ENCODE measurements at places on chromosomes 3 and 15. TPM values are rescaled to one million over a fixed set of nuclear protein-coding genes. Genes with fewer than 3 reads are reported as not detected.

PEX5L gene
- total RNA-seq = 0.12 TPM

PTPN23 gene
- 34.6 TPM for total RNA-seq

CACNA2D2 gene
- total RNA-seq = 0.23 TPM

CERS3 gene
- total RNA-seq = 0.21 TPM

PAQR5 gene
- not detected for total RNA-seq

GRK7 gene
- total RNA-seq = not detected

CLDN18 gene
- total RNA-seq = not detected

HEXA gene
- 54.3 TPM for total RNA-seq

TNFAIP8L3 gene
- 0.77 TPM for total RNA-seq

XIRP1 gene
- 2.9 TPM for total RNA-seq

SCN11A gene
- total RNA-seq = not detected

IQCH gene
- total RNA-seq = 1.6 TPM

SLC38A3 gene
- not detected for total RNA-seq

ATP13A5 gene
- total RNA-seq = not detected

GRCh38 chr3:109023656-109024254 lies 70.1 kb upstream of the GUCA1C start:
- peak; percentile 77 for DNase-seq

- DNase-seq = no peak
Measured at GRCh38 chr3:101828276-101828675, 21.0 kb upstream of the NFKBIZ start.

- DNase-seq = peak; percentile 96
Measured at GRCh38 chr3:38039101-38039898, at the start of gene DLEC1. Gene DLEC1 (plus strand): TSS chr3:38039208. CDS start chr3:38039226, 18 bp downstream.

DNA sequence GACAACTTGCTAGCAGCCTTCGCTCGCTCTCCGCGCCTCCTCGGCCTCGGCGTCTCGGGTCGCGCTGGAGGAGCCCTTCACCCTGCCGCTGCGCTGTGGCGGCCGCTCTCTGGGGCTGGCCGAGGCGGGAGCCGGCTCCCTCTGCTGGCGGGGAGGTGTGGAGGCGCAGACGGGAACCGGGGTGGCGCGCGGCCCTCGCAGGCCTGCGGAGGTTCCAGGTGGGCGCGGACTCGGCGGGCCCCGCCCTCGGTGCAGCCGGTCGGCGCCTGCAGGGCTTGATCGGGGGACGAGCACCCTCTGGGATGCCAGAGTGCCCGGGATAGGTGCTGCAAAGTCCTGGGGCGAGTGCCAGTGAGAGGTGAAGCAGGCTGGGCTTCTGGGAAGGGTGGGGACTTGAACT lies 989.9 kb downstream of the ROBO2 start:
- DNase-seq = no peak

DNA sequence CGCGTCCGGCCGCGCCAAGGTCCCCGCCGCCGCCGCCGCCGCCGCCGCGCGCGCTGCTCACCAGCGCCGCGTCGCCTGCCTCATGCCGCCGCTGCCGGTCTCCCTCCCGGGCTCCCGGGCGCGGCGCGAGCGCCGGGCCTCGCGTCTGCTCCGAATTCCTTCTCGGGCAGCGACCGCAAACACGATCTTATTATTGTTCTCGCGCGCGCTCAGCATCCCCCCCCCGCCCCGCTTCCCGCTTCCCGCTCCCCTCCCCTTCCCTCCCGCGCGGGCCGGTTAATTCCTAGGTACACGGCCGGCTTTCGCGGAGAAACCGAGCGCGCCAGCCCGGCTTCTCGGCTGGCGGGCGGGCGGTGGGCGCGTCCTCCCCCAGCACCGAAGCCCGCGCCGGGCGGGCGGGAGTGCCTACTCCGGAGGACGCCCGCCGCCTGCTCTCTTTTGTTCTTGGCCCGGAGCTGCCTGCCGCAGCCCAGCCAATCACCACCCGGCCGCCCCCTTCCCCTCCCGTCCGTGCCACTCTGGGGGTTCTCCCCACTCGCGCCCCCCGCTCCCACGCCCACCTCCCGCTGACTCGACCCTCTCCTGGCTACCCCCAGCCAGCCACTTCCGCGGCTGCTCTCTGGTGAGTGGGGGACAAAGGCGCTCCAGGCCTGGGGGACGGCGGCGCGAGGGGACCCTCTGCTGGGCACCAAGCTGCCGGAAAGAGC lies at the start of gene HDGFL3:
TSS of gene HDGFL3 (minus strand) at position 164 of the 707 bp plus-strand sequence. CDS start 409 bp downstream, outside the sequence.
- peak; percentile 83 for DNase-seq

DNA sequence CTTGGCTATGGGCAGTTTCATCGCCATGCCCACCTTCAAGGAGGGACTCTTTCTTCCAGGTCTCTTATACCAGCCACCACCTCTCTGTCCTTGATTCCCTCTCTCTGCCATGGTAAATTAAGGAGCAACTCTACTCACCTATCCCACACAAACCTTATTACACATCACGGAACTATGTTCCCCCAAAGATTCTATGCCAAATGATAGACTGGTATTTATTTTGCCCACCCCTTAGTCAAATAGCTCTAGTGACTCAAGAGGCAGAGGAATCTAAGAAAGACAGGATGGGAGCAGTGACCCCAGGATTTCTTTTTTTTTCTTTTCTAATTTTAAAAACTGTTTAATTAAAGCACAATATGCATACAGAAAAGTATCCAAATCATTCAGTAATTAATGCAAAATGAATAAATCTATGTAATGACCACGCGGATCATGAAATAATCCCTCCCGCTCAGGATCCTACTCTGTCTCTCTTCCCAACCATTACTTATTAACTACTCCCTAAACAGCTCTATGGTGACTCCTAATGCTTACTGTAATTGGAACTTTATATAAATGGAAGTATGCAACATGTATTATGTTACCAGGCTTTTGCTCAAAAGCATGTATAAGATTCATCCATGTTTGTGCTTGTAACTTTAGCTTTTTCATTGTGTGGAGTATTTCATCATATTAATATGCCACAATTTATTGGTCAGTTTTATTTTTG lies 410.8 kb upstream of the RASGRP1 start:
- no peak for DNase-seq

GRCh38 chr3:120445654-120446053 lies 5.1 kb downstream of the FSTL1 start:
- DNase-seq = no peak

GRCh38 chr15:37619358-37620042 lies 314.9 kb upstream of the TMCO5A start:
- DNase-seq = no peak

DNA sequence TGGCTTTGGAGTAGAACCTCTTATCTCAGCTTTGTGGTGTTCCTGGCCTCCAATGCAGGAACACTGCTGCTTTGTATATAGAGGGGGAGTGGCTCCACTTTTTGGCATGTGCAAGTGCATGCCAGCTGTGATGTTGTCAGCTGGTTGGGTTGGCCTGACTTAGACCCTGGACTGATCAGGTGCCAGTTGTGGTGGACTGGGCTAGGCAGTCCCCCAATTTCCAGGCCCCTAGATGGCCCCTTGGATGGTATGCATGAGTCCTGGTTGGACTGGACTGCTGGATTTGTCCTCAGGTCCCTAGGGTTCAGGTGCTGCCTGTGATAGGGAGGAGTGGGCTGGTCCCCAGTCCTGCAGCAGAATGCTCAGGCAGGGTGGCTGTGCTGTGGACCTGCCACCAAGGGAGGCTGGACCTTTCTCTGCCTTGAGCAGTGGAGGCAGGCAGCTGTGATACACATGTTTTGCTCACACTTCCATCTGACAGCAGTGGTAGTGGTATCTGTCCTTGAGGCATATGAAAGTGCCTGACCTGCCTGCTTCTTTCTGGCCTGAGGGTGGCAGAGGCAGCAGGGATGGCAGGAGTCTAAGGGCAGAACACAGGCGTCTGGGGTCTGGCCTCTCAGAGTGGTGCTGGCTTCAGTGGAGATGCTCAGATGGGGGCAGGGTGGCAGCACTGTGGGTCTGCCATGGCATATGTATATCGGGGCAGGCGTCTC lies 74.8 kb downstream of the STXBP5L start:
- no peak for DNase-seq

DNA sequence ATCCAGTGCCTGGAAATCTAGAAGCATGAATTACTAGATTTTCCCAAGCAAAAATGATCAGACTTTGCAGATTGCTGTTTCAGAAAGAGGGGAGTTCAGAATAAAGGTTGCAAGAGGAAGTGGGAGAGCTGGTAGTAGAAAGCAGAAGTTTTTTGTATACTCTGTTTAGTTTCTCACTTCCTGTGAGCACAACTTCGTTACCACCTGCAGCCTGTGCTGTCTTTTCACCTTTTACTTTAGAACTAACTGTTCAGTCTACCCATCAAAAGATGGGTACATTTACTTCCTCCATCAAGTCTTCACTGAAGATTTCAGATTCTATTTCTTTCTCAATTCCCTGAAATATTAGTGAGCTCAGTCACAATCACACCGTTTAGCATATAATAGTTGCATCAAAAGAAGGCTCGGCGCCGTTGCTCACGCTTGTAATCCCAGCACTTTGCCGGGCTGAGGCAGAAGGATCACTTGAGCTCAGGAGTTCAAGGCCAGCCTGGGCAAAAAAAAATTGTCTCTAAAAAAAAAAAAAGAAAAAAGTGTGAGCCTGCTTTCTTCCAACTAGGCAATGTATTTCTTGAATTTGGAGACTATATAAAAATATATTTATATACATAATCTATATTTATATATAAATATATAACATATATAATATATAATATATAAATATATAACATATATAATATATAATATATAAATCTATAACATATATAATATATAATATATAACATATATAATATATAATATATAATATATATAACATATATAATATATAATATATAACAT lies 1.8 kb upstream of the CEP97 start:
- DNase-seq = peak; percentile 72

DNA sequence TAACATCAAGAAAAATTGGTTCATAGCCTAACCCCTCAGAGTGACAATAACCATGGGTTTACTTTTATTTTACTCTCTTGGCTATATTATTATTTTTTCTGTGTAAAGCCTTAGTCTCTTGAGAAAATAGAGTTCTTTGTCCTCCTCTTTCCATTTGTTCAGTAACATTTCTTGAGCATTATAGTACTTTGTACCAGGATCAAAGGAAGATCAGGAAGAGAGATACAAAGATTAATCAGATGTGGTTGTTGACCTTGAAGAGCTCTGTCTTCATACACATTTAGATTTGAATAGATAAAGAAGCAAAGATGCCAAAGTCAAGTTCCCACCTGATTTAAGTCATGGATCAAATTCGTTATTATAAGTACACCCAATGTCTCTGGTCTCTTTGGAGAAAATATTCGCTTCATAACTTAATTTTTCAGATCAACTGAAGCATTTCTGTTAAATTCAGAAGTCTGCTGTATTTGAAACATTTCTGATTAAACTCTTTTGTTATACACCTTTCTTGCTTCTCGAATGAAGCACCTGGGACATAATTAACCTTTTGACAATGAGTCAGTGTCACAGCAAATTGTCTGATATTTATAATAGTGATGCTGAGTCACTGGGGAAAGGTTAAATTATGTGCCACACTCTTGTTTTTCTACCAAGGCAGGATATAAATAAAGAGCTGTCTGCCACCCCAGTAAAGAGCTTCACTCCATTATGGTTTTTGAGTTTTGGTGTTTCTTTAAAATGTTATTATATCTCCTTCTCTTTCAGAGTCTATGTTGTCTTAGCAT lies 100.2 kb downstream of the GHSR start:
- no peak for DNase-seq

GRCh38 chr3:128760881-128761280 lies 34.9 kb downstream of the RAB7A start:
- DNase-seq = no peak

GRCh38 chr3:4036046-4036445 lies 236.8 kb downstream of the LRRN1 start:
- DNase-seq = no peak

DNA sequence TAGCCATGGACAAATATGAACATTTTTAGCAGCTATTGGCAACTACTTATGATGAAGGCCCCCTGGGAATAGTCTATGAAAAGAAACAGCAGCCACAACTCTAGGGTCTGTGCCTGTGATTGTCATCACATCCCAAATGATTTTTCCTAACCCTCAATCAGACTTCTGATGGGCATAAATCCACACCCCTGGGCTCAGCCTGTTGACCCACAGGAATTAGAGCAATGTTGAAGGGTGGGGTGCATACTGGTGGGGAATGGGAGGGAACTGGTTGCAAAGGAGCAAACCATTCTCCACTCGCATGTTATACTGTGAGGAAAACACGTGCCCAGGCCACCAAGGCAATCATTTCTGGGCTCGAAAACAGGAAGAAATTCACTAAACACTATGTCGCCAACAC lies 106.5 kb upstream of the CTNNB1 start:
- DNase-seq = no peak

- DNase-seq = peak; percentile 76
Measured at GRCh38 chr3:59235634-59236012, 185.8 kb upstream of the CFAP20DC start.

DNA sequence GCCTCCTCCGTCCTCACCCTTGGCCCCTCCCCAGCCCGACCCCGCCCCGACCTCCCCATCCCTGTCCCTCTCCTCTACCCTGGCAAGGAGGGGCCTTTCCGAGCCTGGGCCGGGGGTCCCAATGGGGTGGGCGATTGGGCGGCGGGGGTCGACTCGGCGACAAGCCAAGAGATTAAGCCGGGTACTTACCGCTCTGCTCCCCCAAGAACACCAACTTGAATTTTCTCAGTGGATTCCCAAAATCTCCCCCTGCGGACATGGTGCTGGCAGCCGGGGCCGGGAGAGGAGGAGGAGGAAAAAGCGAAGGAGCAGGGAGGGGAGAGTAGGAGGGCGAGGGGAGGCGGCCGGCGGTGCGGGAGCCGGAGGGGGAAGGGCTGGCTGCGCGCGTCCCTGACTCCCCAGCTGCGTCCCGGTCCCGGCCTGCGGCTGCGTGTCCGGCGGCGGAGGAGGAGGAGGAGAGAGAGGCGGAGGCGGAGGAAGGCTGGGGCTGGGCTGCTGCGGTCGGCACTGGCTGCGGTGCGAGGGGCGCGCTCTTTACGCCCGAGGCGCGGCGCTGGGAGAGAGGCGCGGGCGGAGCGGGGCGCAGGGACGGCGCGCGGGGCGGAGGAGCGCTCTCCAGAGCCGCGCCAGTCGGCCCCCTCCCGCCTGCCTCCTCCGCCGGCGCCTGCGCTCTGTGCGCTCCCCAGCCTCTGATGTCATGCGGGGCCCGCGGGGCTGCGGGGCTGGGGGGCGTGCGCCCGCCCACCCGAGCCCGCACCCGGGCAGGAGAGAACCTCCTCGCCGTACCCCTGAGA lies at the start of gene RAB6B:
TSS of gene RAB6B (minus strand) at position 675 of the 794 bp plus-strand sequence. CDS start at position 259, 416 bp downstream.
- DNase-seq = peak; percentile 60

DNA sequence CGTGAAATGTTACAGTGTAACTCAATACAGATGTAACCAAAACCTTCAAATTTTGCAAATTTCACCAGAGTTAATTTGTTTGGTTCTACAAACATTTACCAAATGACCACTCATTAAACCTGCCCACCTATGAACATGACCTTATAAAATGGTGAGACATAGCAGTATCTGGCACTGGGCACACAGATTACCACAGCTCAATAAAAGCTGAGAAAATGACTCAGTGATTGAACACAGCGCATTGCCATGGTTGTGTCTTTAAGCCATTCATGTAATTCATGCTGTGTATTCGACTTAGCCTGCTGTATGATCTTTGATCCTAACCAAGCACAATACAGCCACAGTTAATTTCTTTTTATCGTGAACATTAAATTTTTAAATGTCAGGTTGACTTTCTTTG lies 11.3 kb downstream of the PPARG start:
- DNase-seq = no peak

GRCh38 chr3:85251766-85252165 lies 293.0 kb downstream of the CADM2 start:
- DNase-seq = no peak

Measured in activated CD4-positive, alpha-beta T cell treated with anti-CD3 and anti-CD28 coated beads, Interleukin-2, amount 10 ng/mL, durations not matched to agents 24 days and 14 days (primary cell).